ENCODE measurements at places on chromosomes 16 and 17.

DNA sequence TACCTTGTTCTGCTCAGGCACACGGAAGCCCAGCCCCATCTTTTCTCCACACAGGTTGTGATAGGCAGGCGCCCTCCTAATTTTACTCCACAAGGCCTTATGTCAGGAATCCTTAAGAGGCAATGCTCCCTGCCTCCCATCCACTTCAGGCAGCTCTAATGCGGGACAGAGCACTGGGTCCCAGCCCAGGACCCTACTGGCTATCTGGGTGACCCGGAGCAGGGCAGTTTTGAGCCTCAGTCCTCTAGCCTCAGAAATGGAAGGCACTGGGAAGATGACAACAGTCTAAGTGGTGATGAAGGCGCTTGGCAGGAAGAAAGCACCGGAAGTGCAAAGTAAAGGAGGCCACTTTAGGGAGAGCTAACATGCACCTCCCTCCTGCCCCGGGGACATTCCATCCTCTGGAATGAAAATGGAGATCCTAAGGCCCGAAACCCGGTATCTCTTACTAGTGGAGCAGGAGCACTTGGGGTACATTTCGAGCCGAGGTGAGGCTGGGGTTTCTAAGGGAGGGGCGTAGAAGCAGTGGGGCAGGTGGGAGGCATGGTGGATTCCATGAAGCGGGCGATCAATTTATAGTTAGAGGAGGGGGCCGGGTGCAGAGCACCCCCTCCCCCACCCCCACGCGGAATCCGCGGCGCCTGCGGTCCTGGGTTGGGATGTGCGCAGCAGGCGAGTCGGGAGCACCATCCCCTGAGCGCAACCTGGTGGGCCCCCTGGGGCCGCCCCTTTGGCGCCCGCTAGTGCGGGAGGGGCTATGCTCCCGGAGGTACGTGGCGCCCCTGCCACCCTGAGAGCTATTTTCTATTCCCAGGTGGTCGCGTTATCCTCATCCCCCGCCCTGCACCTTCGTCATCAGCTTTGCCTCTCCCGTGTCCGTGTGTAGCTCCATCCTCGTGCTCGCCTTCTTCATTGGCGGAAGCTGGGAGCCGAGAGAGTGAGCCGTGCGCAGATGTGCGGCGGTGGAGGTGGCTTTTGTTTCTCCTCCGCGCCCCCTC lies 4.9 kb downstream of the MT1F start:
- DNase-seq, result peak; percentile 33

DNA sequence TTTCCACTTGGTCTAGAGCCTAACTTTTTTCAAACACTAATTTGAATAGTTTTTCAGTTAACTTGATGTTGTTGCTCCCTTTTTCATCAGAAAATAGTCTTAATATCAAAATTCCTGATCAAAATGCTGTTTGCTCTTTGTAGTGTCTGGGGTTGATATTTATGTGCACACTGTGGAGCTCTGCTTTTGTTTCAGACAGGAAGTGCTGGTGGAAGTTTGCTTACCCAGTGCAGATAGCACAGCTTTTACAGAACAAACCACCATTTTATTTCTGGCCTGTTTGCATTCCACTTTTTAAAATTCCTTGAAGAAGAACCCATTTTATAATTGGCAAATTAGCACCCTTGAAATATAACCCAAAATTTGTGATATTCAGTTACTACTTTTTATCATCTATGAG lies 125.4 kb downstream of the MRTFB start:
- DNase-seq, result no peak

DNA sequence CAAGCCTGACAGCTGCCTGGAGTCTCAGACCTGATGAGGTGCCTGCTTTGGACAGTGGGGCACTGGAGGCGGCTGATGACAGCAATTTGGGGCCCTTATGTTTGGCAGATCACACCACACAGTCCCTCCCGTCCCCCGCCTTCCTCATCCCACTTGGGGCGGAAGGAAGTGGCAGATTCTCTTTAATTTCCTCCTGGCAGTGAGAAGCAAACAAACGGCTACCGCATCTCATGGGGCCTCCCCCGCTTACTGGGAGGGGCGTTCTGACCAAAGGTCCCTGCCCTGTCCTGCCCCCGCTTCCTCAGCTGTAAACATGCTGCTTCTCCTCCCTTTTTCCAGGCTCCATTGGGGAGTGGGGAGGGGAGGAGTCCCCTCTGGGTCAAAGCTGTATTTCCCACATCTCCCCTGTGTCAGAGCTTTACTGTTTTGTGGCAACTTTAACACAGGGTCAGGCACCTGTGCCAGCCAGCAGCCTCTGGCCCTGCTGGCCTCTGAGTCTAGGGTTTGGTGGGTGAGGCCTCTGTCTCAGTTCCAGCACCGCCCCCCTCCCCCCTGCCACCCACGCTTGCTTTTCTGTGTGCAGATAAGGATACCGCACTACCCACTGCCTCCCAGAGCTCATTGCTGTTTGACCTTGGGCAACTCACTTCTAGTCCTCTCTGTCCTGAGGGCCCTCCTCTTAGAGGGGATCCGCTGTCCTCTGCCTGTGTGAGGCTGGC lies 5.4 kb upstream of the NFATC3 start:
- DNase-seq, result peak; percentile 78

- no peak for DNase-seq
Observed at GRCh38 chr17:45372325-45372869, 55.6 kb upstream of the MAP3K14 start.

GRCh38 chr17:68566442-68566738 lies 34.8 kb downstream of the FAM20A start:
- DNase-seq, result no peak

GRCh38 chr17:37025847-37026530 lies 77.2 kb downstream of the AATF start:
- DNase-seq, result no peak

GRCh38 chr16:72841506-72841905 lies 206.4 kb downstream of the ZFHX3 start:
- no peak for DNase-seq

DNA sequence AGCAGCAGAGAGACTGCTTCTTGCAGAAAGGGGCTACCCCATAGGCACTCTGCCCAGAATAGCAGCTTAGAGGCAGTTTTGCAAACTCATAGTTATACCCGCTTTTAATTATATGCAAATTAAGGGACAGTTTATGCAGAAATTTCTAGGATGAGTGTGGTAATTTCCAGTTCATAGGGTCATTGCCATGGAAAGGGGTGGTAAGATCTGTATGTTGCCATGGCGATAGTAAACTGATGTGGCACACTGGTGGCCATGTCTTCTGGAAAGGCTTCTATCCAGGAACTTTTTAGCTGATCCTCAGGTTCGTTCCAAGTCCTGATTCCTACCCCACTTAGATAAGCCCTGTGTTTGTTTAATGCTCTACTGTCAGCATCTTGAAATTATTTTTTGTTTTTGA lies 6.2 kb downstream of the STXBP4 start:
- DNase-seq, result no peak

DNA sequence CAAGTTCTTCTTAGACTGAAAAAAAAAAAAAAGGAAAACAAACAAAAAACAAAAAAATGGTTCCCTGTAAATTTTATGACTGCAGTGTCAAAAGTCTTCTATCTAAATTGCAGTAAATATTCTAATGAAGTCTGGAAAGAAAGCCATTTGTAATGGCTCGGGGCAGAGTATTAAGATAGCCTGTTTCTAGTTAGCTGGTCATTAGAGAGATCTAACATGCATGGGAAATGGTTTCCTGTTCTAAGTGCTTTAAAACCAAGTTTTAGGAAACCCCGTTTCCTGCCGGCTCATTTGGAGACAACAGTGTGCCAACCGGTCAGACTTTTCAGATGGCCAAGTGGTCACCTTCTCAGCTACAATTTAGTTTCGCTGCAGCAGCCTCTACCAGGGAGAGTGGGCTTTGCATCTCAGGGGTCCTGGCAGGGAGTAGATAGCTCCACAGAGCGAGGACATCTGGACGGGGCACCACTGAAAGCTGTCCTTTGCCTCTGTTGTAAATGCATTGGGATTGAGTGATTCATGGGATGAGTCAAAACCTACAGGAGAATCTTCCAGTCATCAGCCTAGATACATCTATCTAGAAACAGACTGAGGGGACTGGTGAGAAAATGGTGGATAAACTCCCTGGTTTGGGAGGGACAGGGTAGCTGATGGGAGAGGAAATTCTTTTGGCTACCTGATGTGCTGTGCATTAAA lies 473.2 kb upstream of the SALL1 start:
- no peak for DNase-seq

DNA sequence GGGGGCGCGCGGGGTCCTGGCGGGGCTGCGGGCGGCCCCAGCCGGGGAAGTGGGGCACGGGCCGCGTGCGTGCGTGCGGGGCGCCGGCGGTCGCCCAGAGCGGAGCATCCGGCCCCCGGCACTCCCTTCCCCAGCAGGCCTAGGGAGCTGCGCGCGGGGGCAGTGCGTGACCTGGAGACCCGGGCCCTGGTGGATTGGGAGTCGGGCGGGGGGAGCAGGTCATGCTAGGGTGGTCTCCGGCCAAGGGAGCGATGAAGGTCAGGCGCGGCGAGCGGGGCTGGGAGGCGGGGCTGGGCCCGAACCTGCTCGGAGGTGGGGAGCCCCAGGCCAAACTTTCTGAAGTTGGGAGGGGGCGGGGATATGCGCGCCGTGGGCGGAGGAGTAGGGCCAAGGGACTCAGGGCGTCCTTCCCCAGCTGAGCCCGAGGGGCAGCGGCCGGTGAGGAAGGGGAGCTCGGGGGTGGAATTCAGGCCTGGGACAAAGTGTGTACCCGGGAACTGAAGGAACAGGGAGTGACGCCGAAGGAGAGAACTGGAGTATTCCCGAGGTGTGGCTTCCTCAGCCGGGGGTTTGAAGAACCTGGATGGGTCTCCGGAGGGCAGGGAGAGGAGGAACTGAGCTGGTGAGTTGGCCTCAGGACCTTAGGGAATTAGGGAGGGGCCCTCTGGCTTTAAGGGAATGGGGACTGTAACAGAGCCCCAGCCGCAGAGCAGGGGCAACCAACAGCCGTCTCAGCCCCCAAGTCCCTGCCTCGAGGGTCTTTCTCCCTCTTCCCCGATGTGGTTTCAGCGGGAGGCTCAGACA lies 589 bp downstream of the XYLT2 start:
- DNase-seq, result no peak

- DNase-seq, result no peak
Observed at GRCh38 chr16:67917852-67918236, 13.8 kb downstream of the CTRL start.

DNA sequence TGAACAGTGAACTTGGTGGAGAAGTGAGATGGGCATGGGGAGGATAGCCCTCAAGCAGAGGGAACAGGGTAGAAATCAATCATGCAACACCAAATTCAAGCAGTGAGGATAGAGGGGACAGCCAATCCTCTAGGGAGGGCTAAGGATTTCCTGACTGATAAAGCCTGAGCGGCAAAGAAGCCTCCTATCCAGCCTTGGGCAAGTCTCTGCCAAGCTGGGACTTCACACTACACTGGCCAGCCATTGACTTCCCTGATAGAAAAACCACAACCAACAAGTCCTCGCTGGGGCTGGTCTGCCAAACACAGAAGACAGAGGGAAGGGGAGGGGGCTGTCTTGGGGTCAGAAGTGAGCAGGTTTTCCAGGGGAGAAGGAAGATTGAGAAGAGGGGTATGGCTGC lies 2.5 kb upstream of the FBXL19 start:
- no peak for DNase-seq

GRCh38 chr17:69575346-69575761 lies 160.9 kb downstream of the MAP2K6 start:
- peak; percentile 9 for DNase-seq

DNA sequence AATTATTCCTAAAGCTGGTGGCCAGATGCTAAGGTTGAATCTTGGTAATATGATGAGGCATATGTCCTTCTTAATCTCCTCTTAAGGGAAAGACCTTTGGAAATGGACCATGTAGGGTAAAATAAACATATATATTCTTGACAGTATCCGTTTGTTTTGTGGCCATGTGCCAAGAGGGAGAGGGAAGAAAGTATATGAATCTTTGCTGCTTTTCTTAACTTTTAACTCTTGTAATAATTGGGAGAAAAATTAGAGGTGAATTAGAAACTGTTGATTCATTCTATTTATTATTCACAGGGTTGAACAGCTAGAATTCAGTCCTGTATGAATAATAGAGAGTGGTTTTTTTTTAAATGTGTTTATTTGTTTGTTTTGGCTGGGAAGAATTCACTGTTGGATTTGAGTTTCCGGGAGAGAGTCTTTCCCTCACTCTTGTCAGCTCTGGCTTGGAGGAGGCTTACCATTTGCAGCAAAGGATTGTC lies 31.6 kb downstream of the AATF start:
- no peak for DNase-seq

GRCh38 chr17:76801706-76802105 lies 63.8 kb downstream of the MFSD11 start:
- no peak for DNase-seq

GRCh38 chr16:81070979-81071378 lies 6.1 kb downstream of the C16orf46 start:
- no peak for DNase-seq

GRCh38 chr17:60827943-60828342 lies 150.3 kb downstream of the BCAS3 start:
- no peak for DNase-seq

GRCh38 chr17:28372203-28372944 lies 880 bp downstream of the SARM1 start:
- peak; percentile 46 for DNase-seq

- peak; percentile 61 for DNase-seq
Observed at GRCh38 chr16:70395345-70395901, 43.5 kb downstream of the ST3GAL2 start.

GRCh38 chr17:77601054-77601979 lies 357.2 kb upstream of the TNRC6C start:
- no peak for DNase-seq

DNA sequence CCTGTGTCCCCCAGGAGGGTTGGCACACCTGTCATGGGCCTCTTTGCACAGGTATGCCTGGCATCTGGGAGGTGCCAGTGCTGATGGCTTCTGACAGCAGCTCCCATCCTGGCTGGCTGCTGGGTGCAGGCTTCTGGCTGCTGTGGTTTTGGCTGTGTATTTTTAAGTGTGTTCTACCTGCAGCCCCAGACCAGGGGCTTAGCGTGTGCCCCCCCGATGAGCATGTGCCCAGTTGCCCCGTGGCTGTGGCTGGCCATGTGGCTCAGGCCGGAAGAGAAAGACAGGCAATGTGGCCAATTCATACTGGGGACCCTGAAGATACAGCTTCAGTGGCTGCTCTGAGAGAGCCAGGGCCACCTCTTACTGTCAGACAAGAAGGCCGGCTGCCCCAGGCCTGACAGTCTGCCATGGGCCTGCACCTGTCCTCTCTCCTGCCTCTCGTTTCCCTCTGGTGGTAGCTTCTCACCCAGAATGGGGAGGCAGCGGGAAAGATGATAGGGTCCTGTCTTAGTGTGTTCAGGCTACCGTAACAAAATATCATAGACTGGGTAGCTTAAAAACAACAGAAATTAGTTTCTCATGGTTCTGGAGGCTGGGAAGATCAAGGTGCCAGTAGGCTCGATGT lies 37.6 kb upstream of the LGALS9 start:
- DNase-seq, result no peak

- DNase-seq, result peak; percentile 45
Observed at GRCh38 chr16:16025214-16025968, 76.0 kb downstream of the ABCC1 start.

All from common myeloid progenitor, CD34-positive (primary cell).